ENCODE measurements at places on chromosomes 2 and 18. TPM values are rescaled to one million over a fixed set of nuclear protein-coding genes. Genes with fewer than 3 reads are reported as not detected.

- DNase-seq, result no peak
Observed at GRCh38 chr2:145324748-145325147, 804.8 kb upstream of the ZEB2 start.

- no peak for DNase-seq
Observed at GRCh38 chr2:129812071-129812470, 167.4 kb upstream of the RAB6C start.

GRCh38 chr2:207338220-207338607 is 172.5 kb upstream of the KLF7 start:
- no peak for DNase-seq

- DNase-seq, result peak; percentile 82
Observed at GRCh38 chr18:12271376-12272235, 17.4 kb downstream of the CIDEA start.

Gene LYG1
- 0.77 TPM for total RNA-seq

Gene PAX8
- 0.30 TPM for total RNA-seq

DNA sequence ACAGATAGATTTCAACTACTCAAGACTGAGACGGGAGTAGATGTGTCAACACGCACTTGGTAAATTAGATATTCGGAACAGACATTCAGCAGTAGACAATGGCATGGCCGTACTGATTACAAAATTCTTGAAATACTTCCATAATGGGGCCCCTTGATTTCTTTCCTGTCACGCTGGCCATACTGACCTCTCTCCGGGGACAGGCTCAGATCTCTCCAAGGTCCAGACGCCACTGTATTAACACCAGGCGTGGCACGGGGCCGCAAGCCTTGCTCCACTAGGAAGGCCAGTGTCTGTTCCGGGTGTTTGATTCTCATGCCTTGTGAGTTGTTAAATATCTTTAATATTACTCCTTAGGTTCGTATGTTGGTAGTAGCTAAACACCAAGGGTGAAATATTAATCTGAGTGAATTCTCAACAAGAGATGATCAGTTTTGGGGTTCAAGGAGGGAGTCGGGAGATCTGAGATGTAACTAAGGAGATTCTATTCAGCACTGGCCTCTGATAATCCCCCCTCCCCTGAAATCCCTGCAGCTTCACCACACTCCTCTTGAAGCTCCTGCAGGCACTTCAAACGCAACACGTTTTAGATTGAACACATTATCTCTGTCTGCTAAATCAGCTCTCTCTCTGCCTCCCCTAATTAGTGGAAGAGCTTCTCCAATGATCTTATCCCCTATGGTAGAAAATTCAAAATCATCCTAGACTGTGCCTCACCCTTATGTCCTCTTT is 2.2 kb upstream of the EHD3 start:
- peak; percentile 74 for DNase-seq

GRCh38 chr18:21112543-21113105 is 1.0 kb upstream of the ROCK1 start:
- no peak for DNase-seq

Gene SKA1
- 0.20 TPM for total RNA-seq

DNA sequence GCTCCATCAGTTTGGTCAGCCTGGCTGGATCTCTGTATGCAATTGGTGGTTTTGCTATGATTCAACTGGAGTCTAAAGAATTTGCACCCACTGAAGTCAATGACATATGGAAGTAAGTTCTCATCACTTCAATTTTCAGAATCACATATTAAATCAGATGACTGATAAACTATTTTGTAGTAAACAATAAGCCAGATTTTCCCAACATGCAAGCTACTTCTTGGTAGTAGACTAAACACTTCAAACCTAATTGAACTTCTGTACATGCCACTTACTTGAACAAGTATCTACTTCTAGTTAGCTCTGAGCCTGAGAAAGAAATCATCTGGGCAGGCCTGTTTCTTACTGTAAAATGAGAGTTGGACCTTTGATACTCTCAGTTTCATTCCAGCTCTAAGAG is 11.4 kb downstream of the KLHL41 start:
- DNase-seq, result no peak

Measured in left ventricle myocardium superior (tissue), 1 donor.